Substantia nigra (tissue), 51 donors: ENCODE measurements at places on chromosomes 11 and 22.

- DNase-seq: no peak
Measured at GRCh38 chr11:1129611-1130160, 28.1 kb upstream of the MUC5AC start.

DNA sequence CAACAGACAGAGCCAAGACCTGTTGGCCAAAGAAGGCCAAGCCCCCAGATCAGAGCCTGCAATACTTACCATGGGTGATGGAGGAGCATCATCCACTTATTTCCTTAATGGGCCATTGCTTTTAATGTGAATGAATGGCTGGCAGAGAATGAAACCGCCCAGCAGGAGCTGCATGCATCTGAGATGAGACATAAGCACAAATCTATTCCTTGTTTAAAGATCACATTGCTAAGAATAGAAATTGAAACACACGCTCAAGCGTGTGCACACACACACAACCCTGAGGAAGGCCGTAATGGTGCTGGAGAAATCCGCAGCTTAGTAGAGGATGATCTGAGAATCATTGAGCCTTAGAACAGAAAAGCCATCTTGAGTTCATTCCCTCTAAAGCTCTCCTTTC lies 5.3 kb upstream of the RRAS2 start:
- DNase-seq: no peak

DNA sequence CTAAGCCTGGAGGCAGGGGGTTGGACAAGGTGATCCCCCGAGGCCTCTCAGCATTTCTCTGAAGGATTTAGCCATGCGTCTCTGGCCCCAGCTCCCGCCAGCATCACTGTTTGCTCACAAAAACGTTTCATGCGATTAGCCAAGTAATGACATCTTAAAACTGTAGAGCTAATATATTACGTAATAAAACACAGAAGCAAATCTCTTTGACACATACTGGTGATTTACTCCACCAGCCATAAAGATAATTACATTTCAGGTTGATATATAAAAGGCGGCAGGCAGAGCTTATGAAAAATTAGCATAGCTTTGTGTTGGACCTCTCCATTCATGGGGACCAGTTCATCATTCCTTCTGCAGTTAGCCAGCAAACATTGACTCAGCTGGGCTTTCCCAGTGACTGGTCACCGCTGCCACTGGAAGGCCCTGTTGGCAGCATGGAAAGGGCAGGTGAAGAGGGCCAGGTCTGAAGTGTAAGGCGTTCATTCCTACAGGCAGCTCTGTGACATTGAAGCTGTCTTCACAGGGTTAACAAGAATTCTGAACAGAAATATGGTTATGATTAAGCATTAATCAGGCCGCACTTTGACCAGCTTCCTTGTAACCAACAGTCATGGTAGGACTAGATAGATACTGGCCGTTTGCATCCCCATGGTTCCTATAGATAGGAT lies 150.3 kb downstream of the NECTIN1 start:
- no peak for DNase-seq

DNA sequence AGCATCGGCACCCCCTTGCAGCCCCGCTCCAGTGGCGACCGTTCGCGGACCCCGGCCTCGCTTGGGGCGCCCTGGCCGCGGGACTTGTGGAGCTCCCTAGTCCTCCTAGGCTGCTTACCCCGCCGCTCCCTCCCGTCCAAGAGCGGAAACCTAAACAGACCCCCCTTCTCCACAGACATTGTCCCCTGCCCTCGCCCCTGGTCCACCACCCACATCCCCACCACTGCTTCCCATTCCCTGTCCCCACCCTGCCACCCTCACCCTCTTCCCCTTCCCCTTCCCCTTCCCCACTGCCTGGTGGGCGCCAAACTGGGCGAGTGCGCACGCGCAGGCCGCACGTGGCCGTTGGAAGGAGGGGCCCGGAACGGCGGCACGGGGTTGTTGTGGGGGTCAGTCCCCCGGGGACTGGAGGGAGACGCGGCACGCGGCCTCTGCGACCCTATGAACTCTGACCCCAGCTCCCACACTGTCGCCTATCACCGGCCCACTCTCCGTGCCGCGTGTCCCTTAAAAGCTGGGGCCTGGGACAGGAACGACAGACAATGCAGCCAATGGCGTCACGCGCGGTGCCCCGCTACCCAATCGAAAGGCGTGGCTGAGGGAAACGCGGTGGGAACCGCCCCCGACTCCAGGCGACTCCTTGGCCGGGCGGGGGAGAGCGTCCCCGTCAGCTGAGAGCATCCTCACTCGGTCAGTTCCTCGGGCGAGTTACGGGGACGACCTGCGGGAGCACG lies at the start of gene SNX32:
SNX32 (plus strand) TSS at position 667 of the 734 bp plus-strand sequence. CDS start 103 bp downstream, outside the sequence.
- DNase-seq: peak; percentile 93

DNA sequence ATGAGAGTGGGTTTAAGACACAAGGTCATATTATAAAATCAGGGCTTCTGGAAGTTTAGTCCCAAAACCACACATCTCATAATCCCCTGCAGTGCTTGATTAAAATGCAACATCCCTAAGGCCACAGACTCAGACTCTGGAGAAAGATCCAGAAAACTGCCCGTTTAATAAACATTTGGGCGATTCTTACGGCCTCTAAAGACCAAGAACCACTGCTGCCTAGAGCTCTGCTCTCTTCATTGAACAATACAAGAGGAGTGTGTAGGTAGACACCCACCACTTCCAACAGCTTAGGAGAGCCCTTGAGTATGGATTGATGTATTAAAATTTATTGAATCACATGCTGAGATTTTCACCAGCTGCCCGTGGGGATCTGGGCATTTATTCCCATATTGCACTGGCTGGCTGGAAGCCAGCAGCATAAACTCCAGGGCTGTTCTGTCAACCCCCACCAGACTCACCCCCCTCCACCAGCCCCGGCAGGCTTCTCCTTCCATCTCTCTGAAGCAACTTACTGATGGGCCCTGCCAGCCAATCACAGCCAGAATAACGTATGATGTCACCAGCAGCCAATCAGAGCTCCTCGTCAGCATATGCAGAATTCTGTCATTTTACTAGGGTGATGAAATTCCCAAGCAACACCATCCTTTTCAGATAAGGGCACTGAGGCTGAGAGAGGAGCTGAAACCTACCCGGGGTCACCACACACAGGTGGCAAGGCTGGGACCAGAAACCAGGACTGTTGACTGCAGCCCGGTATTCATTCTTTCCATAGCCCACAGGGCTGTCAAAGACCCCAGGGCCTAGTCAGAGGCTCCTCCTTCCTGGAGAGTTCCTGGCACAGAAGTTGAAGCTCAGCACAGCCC lies 749 bp upstream of the BEST1 start:
- peak; percentile 78 for DNase-seq

- DNase-seq: no peak
Measured at GRCh38 chr11:103494491-103494890, 385.3 kb downstream of the DYNC2H1 start.
